Dermis microvascular lymphatic vessel endothelial cell (primary cell): ENCODE measurements at places on chromosomes 12 and 14. TPM values are rescaled to one million over a fixed set of nuclear protein-coding genes. Genes with fewer than 3 reads are reported as not detected.

The HRK gene
- not detected in 2 replicates for total RNA-seq

The CAPS2 gene
- 0.26 and 0.63 TPM in 2 replicates for total RNA-seq

The AMN gene
- 0.13 TPM in 2 replicates for total RNA-seq

The SLC7A8 gene
- total RNA-seq, result 0.13 and 1.0 TPM in 2 replicates

The KDM2B gene
- 19.8 and 24.0 TPM in 2 replicates for total RNA-seq

The TC2N gene
- total RNA-seq, result 7.4 and 40.0 TPM in 2 replicates

The AP1G2 gene
- 20.4 and 28.6 TPM in 2 replicates for total RNA-seq

The SPTB gene
- total RNA-seq, result under 0.01 and 0.13 TPM in 2 replicates

The CD163 gene
- total RNA-seq, result under 0.01 TPM in 1 of 2 replicates, not detected in the other
